ENCODE measurements at places on chromosomes 6 and 20. TPM values are rescaled to one million over a fixed set of nuclear protein-coding genes. Genes with fewer than 3 reads are reported as not detected.

DNA sequence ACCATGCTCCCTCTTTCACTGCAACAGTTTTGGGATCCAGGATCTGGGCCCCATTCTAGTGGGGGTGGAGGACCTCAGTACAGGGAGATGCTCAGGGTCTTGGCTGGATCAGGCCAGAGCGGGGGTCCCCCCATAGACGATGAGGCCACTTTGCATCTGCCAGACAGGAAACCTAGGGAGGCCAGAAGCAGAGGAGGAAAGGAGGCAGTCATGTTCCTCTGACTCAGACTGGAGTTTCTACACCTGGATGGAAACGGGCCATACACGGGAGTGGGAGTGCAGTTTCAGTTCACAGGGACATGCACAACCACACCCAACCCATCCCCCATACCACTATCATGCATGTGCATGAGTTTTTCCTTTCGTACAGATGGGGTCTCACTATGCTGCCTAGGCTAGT lies 3.6 kb upstream of the EMILIN3 start:
- H3K36me3 ChIP-seq: no peaks in the 10 kb centered on the region
- no peaks in the 10 kb centered on the region for H3K4me1 ChIP-seq
- H3K27ac ChIP-seq: no peak overlapping the region
- no peak for DNase-seq
- H3K27me3 ChIP-seq: no peaks in the 10 kb centered on the region

DNA sequence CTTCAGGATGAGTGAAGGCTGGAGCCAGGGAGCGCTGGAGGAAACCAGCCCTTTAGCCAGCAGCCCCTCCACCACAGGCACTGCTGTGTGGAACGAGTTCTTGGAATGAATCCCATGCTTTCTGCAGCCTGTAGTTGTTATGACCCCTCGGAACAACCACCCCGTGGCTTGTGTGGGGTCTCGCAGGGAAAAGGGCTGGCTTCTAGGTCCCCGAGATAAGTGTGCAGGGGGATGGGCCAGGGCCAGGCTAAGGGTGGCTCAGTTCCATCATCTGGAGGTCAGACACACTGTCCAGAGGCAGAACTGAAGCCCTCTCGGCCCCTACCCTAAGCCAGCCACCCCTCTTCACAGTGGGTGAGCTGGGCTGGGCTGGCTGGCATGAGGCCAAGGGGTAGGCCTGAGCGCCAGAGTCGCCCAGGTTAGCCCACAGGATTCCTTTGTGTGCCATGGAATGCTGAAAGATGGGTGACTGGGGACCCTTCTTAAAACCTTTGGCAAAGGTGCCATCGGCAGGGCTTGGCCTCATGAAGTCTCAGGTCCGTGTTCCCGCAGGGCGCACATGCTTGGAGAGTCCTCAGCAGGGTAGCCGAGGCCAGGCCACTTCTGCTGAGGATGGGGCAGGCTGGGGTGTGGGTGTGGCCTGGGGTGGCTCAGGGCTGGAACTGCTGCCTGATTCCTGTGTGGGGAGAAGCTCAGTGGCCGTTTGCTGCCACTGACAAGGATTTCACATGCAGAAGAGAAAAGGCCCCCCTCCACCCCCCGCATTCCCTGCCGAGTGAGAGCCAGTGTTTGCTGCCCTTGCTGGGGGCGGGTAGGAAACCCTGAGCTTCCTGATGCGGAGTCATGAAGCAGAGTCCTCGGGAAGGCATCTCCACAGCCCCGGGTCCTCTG lies 24.6 kb downstream of the SPATA2 start:
- DNase-seq: no peak
- no peaks in the 10 kb centered on the region for H3K27me3 ChIP-seq
- H3K27ac ChIP-seq: no peak overlapping the region
- peaks cover 32% of the 10 kb centered on the region for H3K36me3 ChIP-seq

- no peaks in the 10 kb centered on the region for H3K4me1 ChIP-seq
- no peaks in the 10 kb centered on the region for H3K36me3 ChIP-seq
- no peak overlapping the region for H3K27ac ChIP-seq
Observed at GRCh38 chr6:63802606-63803206, 167.1 kb downstream of the PHF3 start.

DNA sequence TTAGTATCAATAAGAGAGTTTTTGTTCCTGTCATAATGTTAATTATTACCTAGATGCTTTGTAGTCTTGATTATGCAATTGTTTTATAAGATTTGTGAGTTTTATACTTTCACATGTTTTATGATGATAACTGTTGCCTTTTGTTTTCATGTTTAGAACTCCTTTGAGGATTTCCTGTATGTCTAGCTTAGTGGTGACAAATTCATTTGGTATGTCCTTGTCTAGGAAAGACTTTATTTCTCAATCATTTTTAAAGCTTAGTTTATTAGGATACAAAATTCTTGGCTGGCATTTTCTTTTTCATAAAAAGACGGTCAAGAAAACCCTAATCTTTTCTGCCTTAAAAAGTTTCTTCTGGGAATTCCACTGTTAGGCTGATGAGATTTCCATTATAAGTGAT lies 849.9 kb upstream of the EYS start:
- H3K4me3 ChIP-seq: no peak overlapping the region
- H3K27me3 ChIP-seq: no peaks in the 10 kb centered on the region
- H3K27ac ChIP-seq: no peak overlapping the region
- DNase-seq: no peak

Gene RNF144B
- total RNA-seq: 17.0 TPM

Gene DEFB112
- total RNA-seq: not detected

Gene NRSN1
- not detected for total RNA-seq
